ENCODE measurements at places on chromosomes 6 and 20.

DNA sequence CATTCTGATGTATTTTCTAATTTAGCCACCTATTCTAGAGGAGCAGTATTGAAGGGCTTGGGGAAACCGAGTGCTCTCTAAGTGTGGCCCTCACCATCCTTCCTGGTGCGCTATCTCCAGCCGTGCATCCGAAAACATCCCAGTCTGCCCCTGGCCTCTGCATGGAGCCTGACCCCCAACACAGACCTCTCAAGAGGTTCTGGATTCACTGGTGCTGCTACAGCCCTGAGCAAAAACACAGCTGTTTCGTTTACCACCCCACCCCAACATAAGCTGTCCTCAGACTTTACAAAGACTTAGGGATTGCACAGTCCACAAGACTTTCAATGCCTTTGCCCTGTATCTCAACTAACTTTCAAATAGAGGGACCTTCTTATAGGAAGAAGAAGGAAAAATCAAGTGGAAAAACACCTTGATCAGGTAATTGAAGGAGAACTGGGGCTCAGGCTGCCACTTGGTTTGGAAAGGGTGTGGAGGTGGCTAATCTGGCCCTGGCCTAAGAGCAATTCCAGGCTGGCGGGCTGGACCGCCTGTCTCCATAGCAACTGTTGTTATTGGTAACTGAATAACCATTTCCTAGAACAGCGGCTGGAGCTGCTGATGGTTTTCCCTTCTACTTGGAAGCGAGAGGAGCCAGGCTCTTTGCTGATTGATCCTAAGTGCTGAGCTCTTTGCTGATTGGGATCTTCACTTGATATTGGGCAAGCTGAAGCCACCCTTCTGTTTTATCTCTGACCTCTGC lies 90.2 kb upstream of the TOX2 start:
- no peak for DNase-seq

- peak; percentile 36 for DNase-seq
Measured at GRCh38 chr6:31567531-31568370, 4.3 kb upstream of the LTA start.

DNA sequence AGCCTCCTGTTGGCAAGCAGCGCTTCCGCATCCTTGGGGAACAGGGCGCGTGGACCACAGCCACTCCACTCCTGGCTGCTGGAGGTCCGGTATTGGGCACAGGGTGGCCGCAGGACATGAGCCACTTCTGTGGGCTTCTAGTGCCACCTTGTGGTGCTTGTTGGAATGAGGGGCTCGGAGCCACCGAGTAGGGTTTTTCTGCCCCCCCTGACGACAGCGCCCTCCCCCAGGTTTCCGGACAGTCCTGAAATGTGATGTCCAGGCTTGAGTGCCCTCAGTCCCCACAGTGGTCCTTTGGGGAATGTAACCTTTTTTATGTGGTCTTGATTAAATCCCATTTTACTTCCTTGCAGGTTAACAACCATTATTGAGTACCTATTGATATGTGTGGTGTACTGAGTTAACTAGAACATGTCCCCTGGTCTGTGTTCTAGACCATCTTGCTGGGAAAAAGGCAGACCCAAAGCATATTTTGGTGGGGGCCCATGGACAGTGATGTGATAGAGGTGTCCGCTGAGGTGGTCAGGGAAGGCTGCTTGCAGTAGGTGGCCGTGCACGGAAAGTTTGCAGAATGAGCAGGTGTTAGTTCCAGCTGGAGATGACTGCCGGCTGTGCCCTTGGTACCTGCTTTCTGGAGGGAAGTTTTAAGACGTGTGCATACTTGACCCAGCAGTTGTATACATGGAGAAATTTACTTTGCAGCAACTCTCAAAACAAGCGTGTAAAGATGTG lies 70.0 kb downstream of the PTPN1 start:
- peak; percentile 58 for DNase-seq

DNA sequence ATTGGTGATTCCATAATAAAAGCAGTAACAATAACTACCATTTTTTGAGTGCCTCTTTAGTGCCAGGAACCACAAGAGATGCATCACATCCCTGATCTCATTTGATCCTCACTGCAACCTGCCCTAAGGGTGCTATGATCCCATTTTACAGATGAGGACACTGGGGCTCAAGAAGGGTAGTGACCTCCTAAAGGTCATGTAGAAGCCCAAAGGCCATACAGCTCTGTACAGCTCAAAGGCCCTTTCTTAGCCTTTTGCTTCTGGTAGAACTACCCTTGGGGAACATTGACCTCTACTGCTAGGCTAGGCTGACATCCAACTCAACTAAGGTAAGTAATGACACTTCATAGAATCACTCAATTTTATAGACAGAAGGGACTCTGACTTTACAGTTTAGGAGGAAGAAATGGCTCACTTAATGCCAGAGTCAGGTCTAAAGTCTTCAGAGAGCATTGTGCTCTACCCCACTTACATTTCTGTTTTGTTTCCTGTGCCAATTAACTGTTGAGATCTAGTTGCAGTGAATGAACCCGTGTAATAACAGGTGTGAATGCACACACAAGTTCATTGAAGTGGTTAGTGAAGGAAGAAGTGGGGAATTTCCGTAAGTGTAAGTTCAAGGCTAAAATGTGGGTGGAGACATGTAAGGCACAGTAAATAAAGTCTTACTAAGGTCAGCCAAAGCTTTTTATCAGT lies 10.7 kb downstream of the SLC9A8 start:
- DNase-seq = no peak

GRCh38 chr6:137944793-137945498 lies 77.9 kb downstream of the TNFAIP3 start:
- DNase-seq = peak; percentile 26

GRCh38 chr6:54646069-54646950 lies 200.3 kb upstream of the FAM83B start:
- no peak for DNase-seq

Measured in activated T-cell treated with anti-CD3 and anti-CD28 coated beads, Interleukin-2, amount 50 U/mL, for 72 hours (primary cell).